Dermis microvascular lymphatic vessel endothelial cell (primary cell): ENCODE measurements at places on chromosomes 5 and 9.

DNA sequence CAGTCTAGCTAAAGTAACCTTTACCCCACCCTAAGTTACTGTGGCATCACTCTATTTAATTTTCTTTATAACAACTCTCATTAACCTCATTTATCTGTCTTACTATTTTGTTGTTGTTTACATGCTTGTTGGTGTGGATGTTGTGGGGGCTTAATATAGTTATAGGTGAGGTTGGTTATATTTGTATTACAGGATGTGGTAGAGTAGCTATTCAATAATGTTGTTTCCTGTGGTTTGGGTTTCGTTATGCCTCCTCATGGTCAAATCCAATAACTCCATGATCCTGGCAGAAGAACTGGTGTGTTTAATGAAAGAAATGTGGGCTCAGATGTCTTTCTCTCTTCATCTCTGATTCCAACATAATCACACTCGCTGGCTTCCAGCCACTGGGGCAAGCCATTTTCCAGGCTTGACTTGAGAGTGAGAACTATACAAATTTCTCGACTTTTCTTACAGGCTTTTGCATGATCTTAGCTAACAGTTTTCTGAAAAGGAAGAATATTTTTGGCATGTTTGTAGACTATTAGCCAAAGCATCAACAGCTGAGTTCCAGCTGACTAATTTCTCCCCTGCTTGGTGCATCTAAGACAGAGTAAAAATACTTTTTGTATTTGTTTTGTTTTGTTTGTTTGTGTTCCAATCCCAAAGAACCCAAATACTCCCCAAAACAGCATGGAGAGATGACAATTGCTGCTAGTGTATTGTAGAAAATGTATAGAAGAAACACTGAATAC is 303.7 kb upstream of the PAPPA start:
- DNase-seq = no peak

- DNase-seq = no peak
Measured at GRCh38 chr9:24096756-24097155, 270.7 kb upstream of the ELAVL2 start.

DNA sequence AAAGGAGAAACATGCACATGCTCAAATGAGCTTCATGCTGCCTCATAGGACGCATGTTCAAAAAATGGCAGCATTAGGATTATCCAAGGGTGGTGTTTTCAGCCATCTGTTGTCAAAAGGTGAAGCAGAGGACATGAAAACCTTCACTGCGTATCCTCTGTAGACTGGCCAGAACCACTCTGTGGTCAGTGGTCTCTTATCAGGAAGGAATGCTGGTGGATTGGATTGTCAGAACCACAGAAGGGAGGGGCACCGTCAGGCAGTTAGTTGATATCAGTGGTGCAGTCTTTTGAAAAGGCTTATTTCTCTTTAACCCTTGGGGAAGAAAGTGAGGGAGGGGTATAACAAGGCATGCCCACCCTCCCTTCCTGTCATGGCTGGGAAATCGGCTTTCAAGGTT is 100.1 kb downstream of the FBXL7 start:
- no peak for DNase-seq

DNA sequence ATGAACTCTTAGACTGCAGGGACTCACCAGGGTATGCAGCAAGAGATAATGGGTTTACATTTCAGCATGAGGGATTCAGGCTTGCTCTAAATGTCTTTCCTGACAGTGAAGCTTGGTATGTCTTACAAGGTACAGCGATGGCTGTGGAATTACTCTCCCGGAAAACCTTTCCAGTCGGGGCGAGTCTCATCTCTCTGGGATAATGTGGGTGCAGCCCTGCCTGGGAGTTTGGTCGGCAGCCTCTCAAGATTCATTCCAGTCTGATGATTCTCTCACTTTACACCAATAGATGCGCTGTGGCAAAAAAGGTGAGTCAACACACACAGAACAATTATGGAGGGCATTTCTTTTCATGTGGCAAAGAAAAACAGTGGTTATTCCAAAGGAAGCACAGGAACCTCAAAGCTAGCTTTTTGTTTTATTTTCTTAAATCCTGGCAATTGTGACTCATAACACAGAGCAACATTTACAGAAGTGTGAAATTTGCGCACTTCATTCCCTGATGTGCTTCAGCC is 190.3 kb downstream of the DCP2 start:
- peak; percentile 27 for DNase-seq

- DNase-seq = no peak
Measured at GRCh38 chr5:174398171-174398570, 326.2 kb upstream of the MSX2 start.

- no peak for DNase-seq
Measured at GRCh38 chr5:179417016-179417415, 71.8 kb upstream of the ADAMTS2 start.

GRCh38 chr5:79333852-79334557 is 98.1 kb downstream of the JMY start:
- DNase-seq = no peak

DNA sequence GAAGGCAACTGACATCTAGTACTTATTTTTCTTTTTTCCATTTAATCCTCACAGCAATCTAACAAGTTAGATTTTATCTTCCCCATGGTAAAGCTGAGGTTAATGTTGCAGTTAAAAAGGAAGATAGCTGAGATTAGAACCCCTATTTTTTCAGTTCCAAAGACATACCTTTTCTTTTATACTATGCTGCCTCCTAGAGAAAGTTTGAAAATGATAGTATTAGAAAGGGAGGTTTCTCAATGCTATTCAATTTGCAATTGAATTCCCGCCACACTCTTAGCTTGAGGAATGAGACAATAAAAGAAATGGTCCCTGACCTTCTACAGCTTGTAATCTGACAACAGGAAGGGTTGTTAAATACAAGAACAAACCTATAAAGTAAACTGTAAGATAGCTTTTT is 195.9 kb upstream of the TRIM32 start:
- DNase-seq = no peak

GRCh38 chr9:120999317-120999716 is 50.8 kb downstream of the C5 start:
- no peak for DNase-seq

DNA sequence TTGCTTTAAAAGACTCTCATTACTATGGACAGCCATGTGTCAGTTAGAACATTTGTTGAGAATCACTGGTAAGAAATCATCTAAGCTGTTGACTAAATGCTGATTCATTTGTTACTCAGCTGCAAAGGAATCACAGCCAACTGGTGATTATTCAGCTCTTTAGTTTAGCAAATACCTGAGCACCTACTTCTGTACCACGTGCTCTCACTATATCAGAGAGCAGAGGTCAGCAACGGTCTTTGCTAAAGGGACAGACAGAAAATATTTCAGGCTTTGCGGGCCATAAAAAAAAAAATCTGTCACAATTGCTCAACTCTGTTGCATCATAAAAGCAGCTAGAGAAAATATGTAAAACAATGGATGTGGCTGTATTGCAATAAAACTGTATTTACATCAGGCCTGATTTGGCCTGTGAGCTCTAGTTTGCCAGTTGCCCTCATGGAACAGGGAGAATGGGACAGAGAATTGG is 377.6 kb downstream of the DNAH5 start:
- DNase-seq = no peak

- no peak for DNase-seq
Measured at GRCh38 chr5:146967646-146968045, 89.1 kb upstream of the PPP2R2B start.
